Esophagus muscularis mucosa (tissue), 4 donors: ENCODE measurements at places on chromosomes 5 and 9. TPM values are rescaled to one million over a fixed set of nuclear protein-coding genes. Genes with fewer than 3 reads are reported as not detected.

- H3K4me3 ChIP-seq: no peak overlapping the region
- no peak for DNase-seq
Measured at GRCh38 chr5:16700081-16700480, 83.3 kb upstream of the RETREG1 start.

DNA sequence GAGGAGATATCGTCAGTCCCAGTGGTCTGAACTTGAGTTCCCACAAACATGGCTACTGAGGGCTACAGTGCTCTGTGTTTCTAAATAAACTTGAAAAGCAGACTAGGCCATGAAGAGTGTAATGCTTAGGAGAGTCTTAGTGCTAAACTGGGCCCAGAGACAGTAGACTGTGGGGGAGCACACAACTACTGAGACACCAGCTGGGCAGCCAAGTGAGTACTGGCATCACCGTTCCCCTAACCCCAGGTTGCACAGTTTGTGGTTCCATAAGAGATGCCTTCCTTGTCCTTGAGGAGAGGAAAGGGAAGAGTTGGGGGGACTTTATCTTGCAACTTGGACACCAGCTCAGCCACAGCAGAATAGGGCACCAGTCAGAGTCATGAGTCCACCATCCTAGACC is 172.1 kb upstream of the DMRTA1 start:
- DNase-seq: no peak
- no peak overlapping the region for H3K27ac ChIP-seq
- H3K27me3 ChIP-seq: no peaks in the 10 kb centered on the region
- H3K4me3 ChIP-seq: no peak overlapping the region
- no peaks in the 10 kb centered on the region for H3K36me3 ChIP-seq
- no peaks in the 10 kb centered on the region for H3K4me1 ChIP-seq

- no peaks in the 10 kb centered on the region for H3K36me3 ChIP-seq
- no peaks in the 10 kb centered on the region for H3K4me1 ChIP-seq
- peak; percentile 83 for DNase-seq
- no peak overlapping the region for H3K27ac ChIP-seq
- H3K27me3 ChIP-seq: no peaks in the 10 kb centered on the region
Measured at GRCh38 chr5:6875376-6875775, 162.1 kb downstream of the TENT4A start.

DNA sequence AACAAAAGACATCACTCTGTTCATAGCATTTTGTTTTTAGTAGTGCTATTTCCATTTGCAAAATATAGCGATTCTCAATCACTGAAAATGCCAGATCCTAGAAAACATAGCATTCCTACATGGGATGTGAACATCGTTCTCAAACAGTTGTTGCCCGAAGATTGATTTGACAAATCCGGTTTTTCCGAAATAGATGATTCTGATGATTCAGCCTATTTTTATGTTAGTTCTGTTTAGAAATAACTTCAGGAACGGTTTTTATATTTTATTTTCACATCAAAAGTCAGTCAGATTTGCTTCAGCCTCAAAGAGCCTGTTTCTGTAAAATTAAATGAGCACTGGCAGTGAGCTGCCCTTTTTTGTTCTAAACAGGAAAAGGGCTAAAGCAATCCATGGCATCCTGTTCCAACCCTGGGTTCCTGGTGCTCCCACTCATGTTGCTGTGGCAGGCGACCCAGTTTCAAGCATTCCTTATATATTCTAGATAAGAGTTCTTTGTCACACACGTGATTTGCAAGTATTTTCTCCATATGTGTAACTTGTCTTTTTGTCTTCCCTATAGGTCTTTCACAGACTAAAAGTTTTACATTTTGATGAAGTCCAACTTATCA is 14.2 kb upstream of the PSIP1 start:
- H3K27me3 ChIP-seq: no peaks in the 10 kb centered on the region
- H3K27ac ChIP-seq: no peak overlapping the region
- DNase-seq: no peak
- no peaks in the 10 kb centered on the region for H3K4me1 ChIP-seq

GRCh38 chr9:76910861-76911260 is 4.9 kb upstream of the PRUNE2 start:
- peaks cover 1% of the 10 kb centered on the region for H3K4me1 ChIP-seq
- no peaks in the 10 kb centered on the region for H3K36me3 ChIP-seq
- H3K4me3 ChIP-seq: no peak overlapping the region
- H3K27me3 ChIP-seq: no peaks in the 10 kb centered on the region

GRCh38 chr5:90759119-90759518 is 200.5 kb downstream of the ADGRV1 start:
- no peak overlapping the region for H3K4me3 ChIP-seq
- H3K27ac ChIP-seq: no peak overlapping the region
- no peaks in the 10 kb centered on the region for H3K36me3 ChIP-seq
- no peak for DNase-seq

GRCh38 chr5:65213921-65214525 is 267.7 kb downstream of the ADAMTS6 start:
- no peak overlapping the region for H3K27ac ChIP-seq
- H3K4me3 ChIP-seq: no peak overlapping the region
- H3K27me3 ChIP-seq: no peaks in the 10 kb centered on the region
- H3K4me1 ChIP-seq: no peaks in the 10 kb centered on the region
- no peaks in the 10 kb centered on the region for H3K36me3 ChIP-seq

DNA sequence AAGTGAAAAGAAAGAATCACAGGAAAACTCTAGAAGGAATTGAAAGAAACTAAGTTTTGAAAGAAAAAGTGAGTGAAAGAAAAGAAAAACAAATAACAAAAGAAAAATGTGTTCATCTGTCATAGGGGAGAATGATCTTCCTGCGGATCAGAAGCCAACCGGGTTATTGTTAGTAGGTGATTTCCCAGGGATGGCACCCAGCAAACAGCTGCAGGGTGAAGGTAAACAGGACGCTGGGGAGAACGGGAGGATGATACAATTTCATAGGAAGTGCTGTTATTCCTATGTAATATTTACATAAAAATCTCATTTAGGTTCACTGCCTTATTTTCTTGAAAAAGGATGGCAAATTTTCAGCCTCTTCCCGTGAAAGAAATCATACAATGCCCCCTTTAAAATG is 72.4 kb upstream of the LHFPL2 start:
- H3K4me3 ChIP-seq: no peak overlapping the region
- H3K4me1 ChIP-seq: no peaks in the 10 kb centered on the region
- H3K36me3 ChIP-seq: no peaks in the 10 kb centered on the region
- no peak overlapping the region for H3K27ac ChIP-seq
- no peak for DNase-seq

DNA sequence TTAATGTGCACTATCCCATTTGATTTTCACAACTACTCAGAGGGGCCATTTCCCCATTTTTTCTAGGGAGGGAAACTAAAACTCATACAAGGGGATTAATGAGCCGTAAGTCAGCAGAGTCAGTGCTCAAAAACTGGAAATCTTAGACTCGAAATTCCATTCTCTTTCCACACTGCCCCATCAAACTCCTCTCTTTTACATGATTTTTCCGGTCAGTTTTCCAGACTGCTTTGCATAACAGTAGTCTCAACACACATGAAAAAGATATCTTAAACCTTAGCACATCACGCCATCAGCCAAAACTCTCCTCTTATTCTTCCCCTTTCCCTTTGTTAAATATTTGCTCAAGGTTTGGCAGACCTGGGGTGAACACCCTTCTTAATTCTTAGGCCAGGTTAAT is 332.0 kb downstream of the RFX3 start:
- H3K36me3 ChIP-seq: no peaks in the 10 kb centered on the region
- no peaks in the 10 kb centered on the region for H3K27me3 ChIP-seq
- peak; percentile 31 for DNase-seq
- H3K4me3 ChIP-seq: no peak overlapping the region

GRCh38 chr5:77693913-77694312 is 55.4 kb upstream of the OTP start:
- no peak for DNase-seq
- peaks cover 7% of the 10 kb centered on the region for H3K36me3 ChIP-seq
- H3K4me3 ChIP-seq: no peak overlapping the region
- no peaks in the 10 kb centered on the region for H3K27me3 ChIP-seq
- H3K27ac ChIP-seq: no peak overlapping the region
- H3K4me1 ChIP-seq: no peaks in the 10 kb centered on the region

DNA sequence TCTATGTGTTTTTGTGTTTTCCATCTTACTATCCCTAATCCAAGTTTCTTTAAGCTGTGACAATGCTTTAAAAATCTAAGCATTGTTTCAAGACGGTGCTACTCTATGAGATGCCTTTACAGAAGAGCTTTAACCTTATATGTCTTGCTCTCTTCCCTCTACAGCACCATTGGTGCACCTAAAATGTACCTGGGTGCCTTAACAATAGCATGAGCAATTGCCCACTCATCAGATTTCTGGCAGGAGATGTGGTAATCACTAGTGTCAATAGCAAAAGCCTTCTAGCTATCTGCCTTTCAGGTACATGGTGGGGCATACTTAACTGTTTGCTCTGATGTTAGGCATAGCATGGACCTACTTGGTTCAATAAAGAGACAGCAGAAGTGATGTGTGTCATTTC is 222.3 kb upstream of the KIF2A start:
- no peak overlapping the region for H3K27ac ChIP-seq
- DNase-seq: no peak
- no peaks in the 10 kb centered on the region for H3K36me3 ChIP-seq
- H3K4me1 ChIP-seq: no peaks in the 10 kb centered on the region

DNA sequence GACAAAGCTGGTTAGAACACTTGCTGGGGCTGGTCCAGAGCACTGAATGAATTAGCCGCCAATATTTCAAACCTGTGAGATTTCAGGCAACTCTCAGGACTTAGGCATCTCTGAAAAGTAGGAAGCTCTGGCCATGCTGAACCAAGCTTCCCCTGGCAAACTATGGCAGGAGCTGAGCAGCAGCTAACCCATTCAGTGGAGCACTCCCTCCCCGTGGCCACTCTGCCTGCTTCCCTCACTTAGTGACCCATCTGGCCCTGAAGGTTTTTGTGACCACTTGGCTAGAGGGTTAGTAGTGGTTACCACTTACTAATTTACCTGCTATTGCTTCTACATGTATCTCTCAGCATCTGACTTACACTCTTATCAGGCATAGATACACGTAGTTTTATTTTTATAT is 25.5 kb downstream of the FOXI1 start:
- no peaks in the 10 kb centered on the region for H3K36me3 ChIP-seq
- H3K27me3 ChIP-seq: no peaks in the 10 kb centered on the region
- H3K4me3 ChIP-seq: no peak overlapping the region
- H3K4me1 ChIP-seq: no peaks in the 10 kb centered on the region
- DNase-seq: no peak

GRCh38 chr5:176742246-176743105 is 67.9 kb upstream of the UNC5A start:
- no peak overlapping the region for H3K4me3 ChIP-seq
- no peak overlapping the region for H3K27ac ChIP-seq
- H3K4me1 ChIP-seq: peaks cover 10% of the 10 kb centered on the region
- H3K36me3 ChIP-seq: no peaks in the 10 kb centered on the region
- peak; percentile 83 for DNase-seq

- no peaks in the 10 kb centered on the region for H3K36me3 ChIP-seq
- H3K4me1 ChIP-seq: peaks cover 68% of the 10 kb centered on the region
- peak overlapping the region; percentile 93 for H3K27ac ChIP-seq
- no peak overlapping the region for H3K4me3 ChIP-seq
Measured at GRCh38 chr5:172648013-172648381, 6.9 kb downstream of the NEURL1B start.

- no peak overlapping the region for H3K27ac ChIP-seq
- no peaks in the 10 kb centered on the region for H3K36me3 ChIP-seq
- no peaks in the 10 kb centered on the region for H3K4me1 ChIP-seq
- no peak overlapping the region for H3K4me3 ChIP-seq
Measured at GRCh38 chr9:95819636-95820035, 55.9 kb upstream of the ERCC6L2 start.

- peaks cover 13% of the 10 kb centered on the region for H3K4me1 ChIP-seq
- H3K27ac ChIP-seq: no peak overlapping the region
- no peaks in the 10 kb centered on the region for H3K36me3 ChIP-seq
- H3K27me3 ChIP-seq: no peaks in the 10 kb centered on the region
- H3K4me3 ChIP-seq: no peak overlapping the region
Measured at GRCh38 chr5:111548992-111549649, 36.8 kb upstream of the STARD4 start.

DNA sequence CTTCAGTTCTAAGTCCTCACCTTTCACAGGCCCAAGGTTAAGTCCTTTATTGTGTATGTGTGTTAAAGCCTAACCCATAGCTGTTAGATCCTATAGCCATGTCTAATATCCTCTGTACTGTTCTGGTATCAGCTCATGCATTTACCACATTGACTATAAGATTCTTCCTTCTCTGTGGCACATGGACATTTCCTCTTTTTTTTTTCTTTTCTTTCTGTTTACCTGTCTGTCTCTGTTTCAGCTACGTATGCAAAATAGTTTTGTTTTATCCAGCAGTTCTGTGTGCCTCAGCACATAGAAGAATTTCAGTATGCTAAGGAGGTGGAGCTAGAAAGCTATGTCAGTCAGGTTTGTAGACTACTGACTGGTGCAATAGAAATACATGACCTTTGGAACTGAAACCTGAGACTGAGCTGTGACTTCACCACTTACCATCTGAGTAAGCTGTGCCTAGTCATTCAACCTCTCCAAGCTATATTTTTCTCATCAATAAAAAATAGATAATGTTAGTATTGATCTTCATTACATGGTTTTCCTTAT is 155.6 kb upstream of the VLDLR start:
- no peaks in the 10 kb centered on the region for H3K4me1 ChIP-seq
- no peak for DNase-seq
- no peak overlapping the region for H3K4me3 ChIP-seq
- H3K27ac ChIP-seq: no peak overlapping the region
- no peaks in the 10 kb centered on the region for H3K36me3 ChIP-seq

DNA sequence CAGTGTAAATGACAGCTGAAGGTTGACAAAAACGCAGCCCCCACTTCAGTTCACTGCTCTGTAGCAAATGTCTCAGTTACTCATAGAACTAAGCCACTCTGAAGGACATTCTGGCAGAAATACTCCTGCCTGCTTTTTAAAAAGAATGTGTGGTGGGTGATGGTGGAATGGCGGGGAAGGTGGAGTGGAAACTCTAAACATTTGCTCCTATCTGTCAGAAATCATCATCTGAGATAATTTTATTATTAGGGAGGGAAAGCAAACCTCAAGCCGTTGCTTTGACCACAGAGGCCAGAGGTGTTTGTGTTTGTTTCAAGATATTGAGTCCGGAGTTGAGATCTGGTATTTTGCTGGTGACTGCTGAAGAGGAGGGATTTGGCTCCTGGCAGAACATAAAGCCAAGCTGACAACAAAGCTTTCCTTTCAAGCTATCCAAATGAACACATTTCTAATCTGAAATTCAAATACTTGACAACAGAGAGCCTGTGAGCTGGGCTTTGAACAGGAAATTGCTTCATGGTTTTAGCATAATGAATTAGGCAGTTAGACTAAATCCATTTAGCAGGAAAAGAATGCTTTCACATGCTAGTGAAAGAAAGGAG is 362.7 kb downstream of the CSNK1G3 start:
- no peak overlapping the region for H3K27ac ChIP-seq
- H3K4me3 ChIP-seq: no peak overlapping the region
- H3K27me3 ChIP-seq: no peaks in the 10 kb centered on the region
- DNase-seq: no peak

Gene GRIN3A
- under 0.01 TPM for total RNA-seq

Gene DMRTA1
- total RNA-seq: 4.6 TPM

Gene CDKN2B-AS1
- total RNA-seq: 1.3 TPM

Gene CCDC192
- total RNA-seq: 1.1 TPM

Gene RORB
- total RNA-seq: 0.66 TPM

Gene MEF2C
- total RNA-seq: 32.3 TPM

Gene COL23A1
- total RNA-seq: 0.83 TPM

Gene TMEM174
- total RNA-seq: not detected

Gene KIF12
- total RNA-seq: not detected

Gene SLC27A6
- total RNA-seq: 77.1 TPM

Gene TMOD1
- 97.6 TPM for total RNA-seq

Gene STX17
- total RNA-seq: 29.3 TPM

Gene GPRIN1
- total RNA-seq: 1.0 TPM

Gene AFF4
- 64.0 TPM for total RNA-seq
